Osteocyte (in vitro differentiated cells): ENCODE measurements at places on chromosomes 3 and 15. TPM values are rescaled to one million over a fixed set of nuclear protein-coding genes. Genes with fewer than 3 reads are reported as not detected.

The CTXND1 gene
- 0.18 and 0.24 TPM in 2 replicates for total RNA-seq

The GOLGA6L2 gene
- not detected in 2 replicates for total RNA-seq

The NR2F2 gene
- 286 and 292 TPM in 2 replicates for total RNA-seq

DNA sequence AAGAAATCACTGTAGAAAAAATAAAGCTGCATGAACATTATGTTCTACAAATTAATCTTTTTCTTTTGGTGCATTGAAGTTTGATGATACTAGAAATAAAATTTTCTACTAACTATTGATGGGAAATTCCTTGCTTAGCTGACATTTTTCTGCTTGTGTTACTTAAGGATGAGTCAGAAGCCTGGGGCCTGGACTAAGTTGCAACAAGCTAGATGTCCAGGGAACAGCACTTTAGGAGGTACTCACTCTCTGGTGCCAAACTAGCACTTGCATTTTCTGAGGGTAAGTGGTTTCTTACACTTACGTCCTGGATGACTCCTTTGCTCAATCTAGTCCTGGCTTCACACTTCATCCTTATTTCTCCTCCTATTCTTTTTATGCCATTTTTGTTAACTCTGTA lies 945.1 kb downstream of the IGSF11 start:
- no peak for DNase-seq

DNA sequence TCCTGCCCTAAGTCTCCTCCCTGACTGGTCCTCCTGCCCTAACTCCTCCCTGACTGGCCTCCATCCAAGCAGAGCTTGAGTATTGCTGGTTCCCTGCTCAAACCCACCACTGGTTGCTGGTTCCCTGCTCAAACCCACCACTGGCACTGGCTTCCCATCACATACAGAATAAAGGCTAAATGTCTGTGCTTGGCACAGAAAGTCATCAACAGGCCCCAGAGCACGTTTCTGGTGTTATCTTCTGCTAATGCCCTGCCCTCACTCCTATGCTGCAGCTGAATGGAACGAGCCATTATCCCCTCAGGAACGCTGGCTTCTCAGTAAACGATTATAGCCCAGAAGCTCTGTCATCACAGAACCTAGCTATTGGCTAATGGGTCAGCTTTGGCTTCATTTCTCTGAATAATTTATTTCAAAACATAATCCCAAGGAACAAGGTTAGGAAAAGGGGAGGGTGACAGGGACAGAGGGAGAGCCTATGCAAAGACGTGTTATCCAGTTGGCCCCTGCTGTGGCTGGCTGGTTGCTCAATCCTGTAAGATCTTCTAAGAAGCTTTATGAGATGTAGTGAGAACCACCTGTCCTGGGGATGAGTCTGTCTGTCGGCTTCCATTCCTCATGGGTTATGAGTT lies 6.3 kb upstream of the MUC20 start:
- no peak for DNase-seq

DNA sequence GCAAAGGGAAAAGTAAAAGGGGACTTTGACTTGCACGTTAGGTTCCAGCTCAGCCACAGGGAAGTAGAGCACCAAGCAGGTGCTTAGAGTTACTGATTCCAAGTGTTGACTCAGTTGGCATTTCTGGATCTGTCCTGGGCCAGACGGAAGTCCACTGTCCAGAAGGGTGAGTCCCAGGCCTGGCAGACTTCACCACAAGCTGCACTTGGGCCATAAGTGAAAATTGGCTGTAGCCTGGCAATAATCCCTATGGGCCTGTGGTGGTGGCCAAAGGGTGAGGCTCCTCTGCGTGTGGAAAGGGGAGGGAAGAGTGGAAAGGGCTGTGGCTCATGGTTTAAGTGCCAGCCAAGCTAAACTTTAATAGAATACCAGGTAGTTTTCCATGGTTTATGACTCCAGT lies 121.5 kb downstream of the DTWD1 start:
- DNase-seq, result no peak

GRCh38 chr3:87090631-87091030 lies 99.7 kb upstream of the VGLL3 start:
- DNase-seq, result no peak

- peak; percentile 84 for DNase-seq
Observed at GRCh38 chr15:23035964-23036566, 3.3 kb downstream of the TUBGCP5 start.

DNA sequence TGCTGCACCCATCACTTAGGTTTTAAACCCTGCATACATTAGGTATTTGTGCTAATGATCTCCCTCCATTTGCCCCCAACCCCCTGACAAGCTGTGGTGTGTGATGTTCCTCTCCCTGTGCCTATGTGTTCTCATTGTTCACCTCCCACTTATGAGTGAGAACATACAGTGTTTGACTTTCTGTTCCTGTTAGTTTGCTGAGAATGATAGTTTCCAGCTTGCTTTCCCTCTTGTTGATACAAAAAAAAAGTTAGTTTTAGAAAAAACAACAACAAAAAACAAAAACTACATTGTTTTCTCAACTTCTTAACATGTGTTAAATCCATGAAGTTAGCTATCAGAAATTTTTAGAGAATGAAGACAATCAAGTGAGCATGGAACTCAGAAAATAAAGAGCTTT lies 953.0 kb downstream of the VGLL3 start:
- no peak for DNase-seq
